ENCODE measurements at places on chromosomes 11 and 22.

DNA sequence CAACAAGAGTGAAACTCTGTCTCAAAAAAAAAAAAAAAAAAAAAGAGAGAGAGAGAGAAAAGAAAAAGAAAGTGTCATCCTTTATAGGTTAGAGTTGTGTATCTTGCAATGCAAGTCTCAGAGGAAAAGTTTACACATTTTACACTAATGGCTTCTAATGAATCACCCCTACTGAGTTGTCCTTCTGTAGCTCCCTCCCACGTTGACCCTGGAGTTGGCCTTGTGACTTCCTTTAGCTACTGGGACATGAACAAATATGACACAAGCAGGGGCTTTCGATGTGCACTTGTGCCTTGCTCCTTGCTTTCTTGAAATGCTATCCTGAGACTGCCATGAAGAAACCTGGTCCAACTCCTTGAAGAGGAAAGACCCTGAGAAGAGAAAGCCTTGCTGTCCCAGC lies 2.4 kb upstream of the SMCO4 start:
- DNase-seq: no peak

DNA sequence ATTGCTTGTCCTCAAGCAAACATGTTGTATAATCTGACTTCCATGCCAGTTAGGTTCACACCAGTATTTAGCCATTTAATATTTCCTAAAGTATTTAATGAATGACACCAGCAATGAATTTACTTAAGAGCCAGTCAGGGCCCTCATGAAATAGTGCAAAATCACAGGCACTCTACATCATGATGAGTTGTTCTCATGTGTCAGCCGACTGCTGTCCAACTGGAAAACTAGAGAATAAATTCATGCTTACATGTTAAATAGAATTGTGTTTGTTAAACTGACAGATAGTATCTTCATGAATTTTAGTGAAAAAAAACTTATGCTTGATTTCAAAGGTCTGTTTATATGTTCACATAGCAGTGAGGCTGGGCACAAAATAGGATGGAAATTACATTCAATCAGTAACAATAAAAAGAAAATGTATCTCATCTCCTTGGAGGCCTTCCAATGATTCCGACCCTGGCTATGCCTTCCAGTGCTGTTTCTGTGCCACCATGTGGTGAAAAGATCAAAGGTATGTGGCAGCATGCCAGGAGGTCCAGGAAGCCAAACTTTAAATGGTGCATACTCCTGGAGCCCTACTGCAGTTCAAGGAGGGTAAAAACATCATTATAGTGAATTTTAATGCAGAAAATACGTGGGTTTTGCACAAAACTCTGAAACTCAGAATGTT lies 45.2 kb downstream of the CTSC start:
- DNase-seq: no peak

GRCh38 chr11:113934761-113935160 lies 30.2 kb downstream of the HTR3B start:
- DNase-seq: no peak

DNA sequence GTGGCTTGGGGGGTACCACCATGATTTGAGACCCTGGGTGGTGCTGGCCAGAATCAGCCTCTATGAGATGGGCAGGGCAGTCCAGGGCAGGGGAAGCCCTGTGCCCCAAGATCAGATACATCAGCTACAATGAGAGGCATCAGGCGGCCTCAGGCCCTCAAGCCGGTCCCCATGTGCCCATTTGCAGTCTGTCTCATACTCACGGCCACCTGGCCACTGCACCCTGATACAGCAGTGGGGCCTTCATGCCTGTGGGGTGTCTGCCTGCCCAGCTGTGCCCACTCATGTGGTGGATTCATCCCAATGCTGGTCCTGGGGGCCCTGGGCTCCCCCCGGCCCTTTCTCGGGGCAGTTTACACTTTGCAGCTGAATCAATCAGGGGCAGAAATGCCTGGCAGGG lies 42.4 kb upstream of the KCNQ1OT1 start:
- no peak for DNase-seq

DNA sequence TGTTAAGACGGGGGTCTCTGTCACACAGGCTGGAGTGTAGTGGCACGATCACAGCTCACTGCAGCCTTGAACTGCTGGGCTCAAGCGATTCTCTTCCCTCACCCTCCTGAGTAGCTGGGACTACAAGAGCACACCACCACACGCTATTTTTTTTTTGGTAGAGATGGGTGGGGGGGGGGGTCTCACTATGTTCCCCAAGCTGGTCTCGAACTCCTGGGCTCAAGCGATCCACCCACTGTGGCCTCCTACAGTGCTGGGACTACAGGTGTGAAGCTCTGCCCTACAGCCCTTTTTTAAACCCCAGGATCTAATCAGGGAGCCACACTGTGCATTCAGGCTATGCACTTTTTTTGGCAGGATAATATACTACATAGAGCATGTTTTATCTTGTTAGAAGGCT lies 1.4 kb upstream of the DHCR7 start:
- no peak for DNase-seq

DNA sequence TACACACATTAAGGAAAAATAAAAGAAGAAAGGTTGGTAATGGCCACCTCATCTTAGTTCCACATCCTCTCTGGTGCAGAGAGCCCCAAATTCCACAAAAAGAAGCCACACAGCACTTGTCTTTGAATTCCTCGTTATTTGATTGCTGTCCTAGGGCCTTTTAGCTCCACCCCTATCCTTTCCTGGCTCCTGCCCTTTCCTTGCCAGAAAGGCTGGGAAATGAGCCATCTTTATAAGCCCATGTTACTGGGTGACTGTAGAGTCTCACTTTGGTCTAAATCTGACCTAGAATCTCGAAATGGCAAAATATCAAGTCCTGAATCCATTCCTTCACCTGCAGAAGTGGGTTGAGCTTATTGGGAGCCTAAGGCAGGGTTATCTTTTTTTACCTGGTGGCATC lies 4.3 kb upstream of the TMEM132A start:
- DNase-seq: no peak

DNA sequence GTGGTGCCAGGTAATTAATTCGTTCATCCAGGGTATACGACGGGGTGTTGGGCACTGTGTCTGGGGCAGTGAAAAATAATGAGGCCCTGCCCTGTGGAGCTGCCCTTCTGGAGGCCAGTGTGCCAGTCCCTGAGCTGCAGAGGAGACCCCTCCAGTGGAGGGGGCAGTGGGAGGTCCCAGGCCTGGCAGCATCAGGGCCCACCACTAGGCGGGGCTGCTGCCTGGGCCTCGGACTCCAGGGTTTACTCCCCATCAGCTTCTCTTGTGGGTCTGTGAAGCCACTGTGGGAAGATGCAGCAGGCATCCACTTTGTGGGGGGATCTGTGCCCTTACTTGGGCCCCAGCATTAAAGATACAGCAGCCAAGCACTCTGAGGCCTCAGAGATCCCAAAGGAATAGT lies 17.4 kb upstream of the TMPRSS6 start:
- no peak for DNase-seq

DNA sequence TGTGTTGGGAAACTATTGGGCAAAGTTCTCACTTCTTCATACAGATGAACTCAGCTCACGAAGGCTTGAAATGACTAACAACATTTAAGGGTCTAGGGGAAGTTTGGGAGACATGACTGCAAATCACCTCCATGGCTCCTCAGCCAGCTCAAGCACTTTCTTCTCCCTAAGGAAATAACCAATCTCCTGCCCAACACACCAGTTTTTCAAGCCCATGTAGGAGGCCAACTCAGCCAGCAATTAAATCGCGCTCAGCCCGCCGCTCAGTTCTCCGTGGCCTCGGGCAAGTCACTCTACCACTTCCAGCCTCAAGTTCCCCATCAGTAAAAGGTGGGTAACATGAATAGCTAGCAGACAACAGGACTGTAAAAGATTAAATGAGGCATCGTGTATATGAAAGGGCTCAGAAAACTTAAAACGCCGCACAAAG lies 796 bp downstream of the POLDIP3 start:
- no peak for DNase-seq

GRCh38 chr11:9118277-9118676 lies 26.9 kb upstream of the SCUBE2 start:
- no peak for DNase-seq

DNA sequence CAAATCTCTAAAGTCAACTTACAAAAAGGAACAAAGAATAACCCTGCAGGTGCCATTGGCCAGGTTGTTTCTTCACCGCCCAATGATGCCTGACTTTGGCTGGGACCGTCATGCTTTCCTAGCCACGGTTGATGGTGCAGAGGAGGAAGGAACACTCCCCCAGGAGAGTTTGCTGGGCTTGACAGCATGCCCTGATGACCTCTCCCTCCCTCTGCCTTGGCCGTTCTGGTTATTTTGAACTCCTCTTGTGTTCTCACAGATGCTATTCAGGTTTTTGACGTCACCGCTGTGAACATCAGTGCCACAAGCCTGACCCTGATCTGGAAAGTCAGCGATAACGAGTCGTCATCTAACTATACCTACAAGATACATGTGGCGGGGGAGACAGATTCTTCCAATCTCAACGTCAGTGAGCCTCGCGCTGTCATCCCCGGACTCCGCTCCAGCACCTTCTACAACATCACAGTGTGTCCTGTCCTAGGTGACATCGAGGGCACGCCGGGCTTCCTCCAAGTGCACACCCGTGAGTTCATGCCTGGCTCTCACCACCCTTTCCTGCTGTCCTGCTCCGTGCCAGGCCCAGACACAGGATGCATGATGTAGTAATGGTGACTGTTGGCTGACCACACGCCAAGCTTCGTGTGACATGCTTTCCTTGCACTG lies 89.0 kb upstream of the OR4B1 start:
- no peak for DNase-seq

DNA sequence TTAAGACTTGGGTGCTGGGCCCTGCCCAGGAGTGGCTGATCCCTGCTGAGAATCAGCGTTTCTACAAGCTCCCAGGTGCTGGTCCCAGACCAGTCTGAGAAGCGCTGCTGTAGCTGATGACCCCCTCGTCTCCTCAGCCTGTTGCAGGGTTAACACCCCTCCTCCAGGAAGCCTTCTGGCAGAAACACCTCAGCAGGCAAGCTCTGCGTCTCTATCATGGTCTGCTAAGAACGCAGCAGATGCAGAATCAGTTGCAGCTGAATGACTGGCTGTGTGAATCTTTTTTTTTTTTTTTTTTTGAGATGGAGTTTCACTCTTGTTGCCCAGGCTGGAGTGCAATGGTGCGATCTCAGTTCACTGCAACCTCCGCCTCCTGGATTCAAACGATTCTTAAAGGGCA lies 132.5 kb downstream of the CACNA1I start:
- DNase-seq: no peak

DNA sequence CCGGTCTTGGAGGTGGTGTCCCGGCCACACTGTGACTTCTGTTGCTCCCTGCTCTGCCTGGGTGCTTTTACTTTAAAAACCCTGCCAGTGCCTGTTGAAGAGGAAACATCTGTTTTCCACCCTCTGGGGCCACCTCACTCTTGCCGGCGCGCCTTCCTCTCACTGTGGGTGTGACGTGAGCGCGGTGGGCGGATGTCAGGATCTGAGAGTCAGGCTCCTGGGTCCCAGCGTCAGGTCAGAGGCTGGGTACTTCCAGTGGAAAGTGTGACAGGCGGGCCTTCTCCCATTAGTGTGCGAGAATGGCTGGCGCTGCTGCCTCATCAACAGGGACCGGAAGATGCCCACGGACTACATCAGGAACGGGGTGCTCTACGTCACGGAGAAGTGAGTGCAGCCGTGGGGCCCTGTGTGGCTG lies 54.2 kb downstream of the GRAMD4 start:
- DNase-seq: peak; percentile 71

DNA sequence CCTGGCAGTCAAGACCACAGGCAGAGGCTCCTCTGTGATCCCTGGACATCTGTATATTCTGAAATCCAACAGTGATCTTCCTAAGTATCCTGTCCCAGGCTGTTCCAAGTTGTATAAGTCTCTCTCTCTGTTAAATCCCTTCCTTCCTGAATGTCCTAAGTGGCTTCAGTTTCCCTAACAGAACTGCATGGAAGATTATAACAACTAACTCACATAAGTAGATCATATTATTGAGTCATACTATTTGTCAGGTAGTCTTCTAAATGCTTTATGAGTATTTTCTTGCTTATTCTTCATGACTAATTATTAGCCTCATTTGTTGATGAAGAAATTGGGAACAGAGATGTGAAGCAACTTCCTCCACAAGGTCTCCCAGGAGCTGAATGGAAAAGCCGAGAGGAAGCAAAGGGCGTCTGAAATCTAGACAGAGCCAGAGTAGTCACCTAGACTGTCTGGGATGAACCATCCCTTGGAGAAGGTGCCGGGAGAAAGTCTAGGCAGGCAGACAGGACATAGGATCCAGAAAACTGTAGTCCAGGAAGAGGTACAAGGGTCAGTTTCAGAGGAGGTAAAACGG lies 93.2 kb upstream of the FAT3 start:
- no peak for DNase-seq

- no peak for DNase-seq
Measured at GRCh38 chr11:37948258-37948657, 1350.2 kb upstream of the RAG2 start.

GRCh38 chr11:61554172-61554988 lies 26.5 kb downstream of the SYT7 start:
- no peak for DNase-seq

- no peak for DNase-seq
Measured at GRCh38 chr11:125053167-125053566, 9.9 kb upstream of the SLC37A2 start.

DNA sequence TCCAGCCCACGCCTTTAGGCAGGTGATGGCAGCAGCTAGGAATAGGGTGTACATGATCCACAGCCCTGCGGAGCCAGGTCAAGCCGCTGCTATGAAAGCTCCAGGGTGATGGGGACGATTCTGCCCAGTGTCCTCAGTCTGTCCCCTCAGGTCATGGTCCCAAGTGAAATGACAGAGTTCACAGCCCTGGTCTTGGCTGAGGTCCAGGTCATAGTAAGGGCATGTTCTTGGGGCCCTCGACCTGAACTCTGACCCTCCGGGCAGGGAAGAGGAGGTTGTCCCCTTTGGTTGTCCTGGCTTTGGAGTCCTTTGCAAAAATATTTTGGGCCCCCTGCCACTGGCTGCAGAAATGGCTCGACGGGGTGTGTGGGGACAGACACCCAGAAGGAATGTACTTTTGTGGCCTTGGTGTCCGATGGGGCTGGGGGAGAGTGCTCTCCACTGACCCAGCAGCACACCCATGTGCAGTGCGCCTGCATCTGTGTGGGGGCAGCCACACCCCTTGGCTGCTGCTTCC lies 7.3 kb downstream of the C22orf31 start:
- no peak for DNase-seq

DNA sequence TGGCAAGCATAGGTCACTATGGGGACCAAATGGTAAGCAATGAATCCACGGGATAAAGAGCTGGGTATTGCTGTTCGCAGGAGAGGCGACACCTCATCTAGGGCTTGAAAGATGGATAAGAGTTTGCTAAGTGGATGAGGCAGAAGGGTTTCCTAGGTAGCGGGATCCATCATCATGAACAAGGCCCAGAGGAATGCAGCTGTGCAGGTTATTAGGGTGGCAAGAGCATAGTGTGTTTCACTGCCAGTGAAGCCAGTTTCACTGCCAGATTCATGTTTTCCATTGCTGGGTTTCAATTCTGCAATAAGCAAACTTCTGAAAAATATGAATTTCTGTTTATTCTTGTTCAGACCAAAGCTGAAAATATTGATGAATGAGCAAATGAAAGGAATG lies 27.2 kb downstream of the WEE1 start:
- DNase-seq: no peak
